CD4-positive, alpha-beta memory T cell (primary cell): ENCODE measurements at places on chromosomes 6 and 20. TPM values are rescaled to one million over a fixed set of nuclear protein-coding genes. Genes with fewer than 3 reads are reported as not detected.

The PDYN gene
- not detected for total RNA-seq

GRCh38 chr6:111984081-111984480, 69.8 kb upstream of the CCN6 start:
- no peak for DNase-seq

- no peak for DNase-seq
These were observed 45.6 kb upstream of the FOXP4 start for GRCh38 chr6:41500561-41500960.

The EMILIN3 gene
- not detected for total RNA-seq

DNA sequence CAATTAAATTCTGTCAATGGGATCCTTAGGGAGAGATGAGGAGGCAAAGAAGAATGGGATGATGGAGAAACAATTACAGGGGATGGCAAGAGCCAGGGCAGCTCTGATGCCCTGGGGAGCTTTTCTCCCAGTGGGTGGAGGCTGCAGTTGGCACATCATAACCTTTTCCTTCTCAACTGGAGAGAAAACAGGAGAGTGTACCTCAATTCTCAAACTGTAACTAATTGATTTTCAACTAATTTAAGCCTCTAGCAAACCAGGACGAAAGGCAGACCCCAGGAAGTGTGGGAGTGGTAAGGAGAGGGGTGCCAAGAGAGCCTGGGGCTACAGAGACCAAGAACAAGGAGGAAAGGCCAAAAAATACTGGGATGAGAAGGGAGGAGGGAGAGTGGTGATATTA, 5.7 kb downstream of the BMP5 start:
- no peak for DNase-seq

The SIRPG gene
- 32.4 TPM for total RNA-seq

DNA sequence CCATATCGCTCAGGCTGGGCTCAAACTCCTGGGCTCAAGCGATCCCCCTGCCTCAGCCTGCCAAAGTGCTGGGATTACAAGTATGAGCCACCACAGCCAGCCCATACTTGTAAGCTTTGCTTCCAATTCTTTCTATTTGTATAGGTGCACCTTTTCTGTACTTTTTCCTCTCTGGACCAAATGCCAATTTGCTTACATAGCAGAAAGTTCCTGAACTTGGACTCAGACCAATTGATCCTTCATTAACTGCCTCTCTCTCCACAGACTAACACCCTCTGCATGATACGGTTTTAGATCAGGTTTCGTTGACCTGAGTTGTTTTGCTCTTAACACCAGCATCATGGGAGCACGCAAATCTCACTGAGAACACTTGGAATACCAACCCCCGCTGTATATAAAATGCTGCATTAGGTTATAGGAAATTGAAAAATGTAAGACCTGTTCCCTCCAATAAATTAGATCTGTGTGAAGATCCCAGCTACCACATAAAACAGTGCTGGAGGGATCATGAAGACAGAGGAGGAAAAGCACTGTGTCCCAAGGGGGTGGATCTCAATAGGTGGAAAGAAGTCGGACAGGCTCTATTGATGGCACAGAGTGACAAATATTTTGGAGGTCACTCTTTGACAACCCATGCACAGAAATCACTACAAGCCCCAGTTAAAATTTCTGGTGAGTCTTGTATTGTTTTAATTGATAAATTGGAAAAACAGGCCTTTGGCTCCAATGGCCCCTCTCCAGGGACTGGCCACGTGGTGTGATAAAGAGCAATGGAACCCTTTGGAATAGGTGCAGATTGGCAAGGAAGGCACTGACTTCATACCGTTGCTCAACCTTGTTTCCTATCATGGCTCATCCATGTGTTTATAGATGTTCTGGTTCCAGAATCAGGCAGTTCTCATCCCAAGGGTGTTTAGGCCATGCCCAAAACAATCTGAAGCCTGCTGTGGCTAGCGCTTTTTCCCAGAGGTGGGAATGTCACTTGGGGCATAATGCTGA, 51.2 kb downstream of the ISM1 start:
- no peak for DNase-seq
